Activated naive CD4-positive, alpha-beta T cell (primary cell): ENCODE measurements at places on chromosomes 1 and 21.

DNA sequence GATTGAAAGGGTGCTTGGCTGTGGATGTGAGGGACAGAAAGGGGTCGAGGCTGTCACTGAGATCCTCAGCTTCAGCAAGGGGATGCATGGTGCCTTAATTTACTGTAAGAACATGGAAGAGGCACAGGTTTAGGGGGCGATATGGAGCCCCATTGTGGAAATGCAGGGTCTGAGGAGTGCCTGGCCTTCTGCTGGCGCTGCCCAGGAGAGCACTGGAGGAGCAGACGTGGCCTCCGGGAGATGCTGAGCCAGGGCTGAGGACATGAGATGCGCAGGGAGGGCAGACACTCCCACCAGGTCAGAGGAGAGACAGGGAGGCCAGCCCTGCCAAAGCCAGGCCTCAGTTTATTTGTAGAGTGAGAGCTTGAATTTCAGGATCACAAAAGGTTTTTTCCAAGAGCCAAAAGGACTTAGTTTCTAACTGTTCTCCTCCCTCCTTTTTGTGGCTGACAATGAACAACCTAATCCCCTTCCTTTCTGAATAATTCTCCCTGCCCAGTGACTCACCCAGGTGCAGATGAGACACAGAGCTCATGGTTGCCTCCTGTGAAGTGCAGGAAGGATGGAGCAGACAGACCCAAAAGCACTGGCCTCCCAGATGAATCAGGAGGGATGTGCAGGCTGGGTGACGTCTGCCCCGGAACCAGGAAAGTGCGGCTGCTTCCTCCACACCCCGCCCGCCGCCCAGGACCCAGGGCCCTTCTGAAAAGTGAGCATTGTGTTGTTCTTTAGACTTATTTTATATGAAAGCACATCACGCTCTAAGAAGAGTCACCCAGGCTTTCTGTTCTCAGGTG is 73.0 kb upstream of the TMPRSS2 start:
- no peak for DNase-seq

- no peak for DNase-seq
Observed at GRCh38 chr1:48294656-48295055, 72.1 kb downstream of the SLC5A9 start.

- DNase-seq = no peak
Observed at GRCh38 chr1:154849645-154850131, 20.4 kb downstream of the KCNN3 start.

DNA sequence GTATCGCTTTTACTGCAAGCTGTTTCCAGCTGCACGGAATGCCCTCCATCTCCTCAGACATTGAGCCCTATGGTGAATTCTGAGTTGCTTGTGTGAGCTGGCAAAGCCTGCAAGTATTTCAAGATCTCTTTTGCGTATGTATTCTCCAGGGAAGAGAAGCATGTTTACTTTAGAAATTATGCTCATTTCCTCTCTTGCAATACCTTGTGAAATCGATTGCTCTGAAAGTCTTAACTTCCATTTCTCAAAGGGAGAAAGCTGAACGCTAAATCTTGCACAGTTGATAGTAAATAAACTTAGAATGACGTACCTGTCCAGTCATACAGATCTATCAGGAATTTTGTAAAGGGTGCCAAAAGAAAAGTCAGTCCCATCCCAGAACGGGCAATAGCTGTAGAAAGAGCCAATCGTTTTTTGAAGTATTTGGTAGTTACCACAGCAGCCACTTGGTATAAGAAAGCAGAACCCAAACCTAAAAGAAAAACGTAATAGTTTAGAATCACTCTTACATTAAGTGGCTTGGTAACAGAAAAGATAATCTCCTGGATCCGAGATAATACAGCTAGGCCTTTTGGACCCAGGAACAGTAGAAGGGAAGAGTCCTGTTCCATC is 10.0 kb downstream of the SLC16A4 start:
- no peak for DNase-seq

DNA sequence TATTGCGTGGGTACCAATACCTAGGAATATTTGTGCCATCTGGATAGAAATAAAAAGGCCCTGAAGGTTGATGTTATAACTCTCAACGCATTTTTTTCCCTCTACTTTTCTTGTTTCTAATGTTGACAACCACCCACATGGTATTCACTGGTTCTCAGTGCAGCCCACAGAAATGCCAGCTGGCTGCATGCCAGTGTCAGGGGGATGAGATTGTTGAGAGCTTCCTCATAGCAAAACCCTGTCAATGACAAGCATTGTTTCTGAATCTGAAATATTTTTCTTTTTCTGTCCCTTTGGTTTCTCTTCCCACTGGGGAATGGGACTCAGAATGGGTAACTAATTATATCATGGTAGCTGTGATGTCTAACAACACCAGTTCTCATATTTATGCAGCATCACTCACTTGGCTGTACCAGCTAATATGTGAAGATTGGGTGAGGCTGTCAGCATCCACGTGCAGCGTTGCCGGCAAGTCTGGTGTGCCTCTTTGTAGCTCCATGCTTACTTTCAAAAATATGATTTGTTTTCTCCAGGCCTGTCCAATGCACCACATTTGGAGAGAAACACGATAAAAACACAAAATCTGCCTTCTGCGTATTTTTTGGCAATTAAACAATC is 284.6 kb downstream of the PTBP2 start:
- no peak for DNase-seq

- DNase-seq = no peak
Observed at GRCh38 chr1:14037101-14037847, 337.3 kb downstream of the PRDM2 start.

GRCh38 chr1:234612352-234613127 is 2.6 kb upstream of the IRF2BP2 start:
- peak; percentile 40 for DNase-seq

DNA sequence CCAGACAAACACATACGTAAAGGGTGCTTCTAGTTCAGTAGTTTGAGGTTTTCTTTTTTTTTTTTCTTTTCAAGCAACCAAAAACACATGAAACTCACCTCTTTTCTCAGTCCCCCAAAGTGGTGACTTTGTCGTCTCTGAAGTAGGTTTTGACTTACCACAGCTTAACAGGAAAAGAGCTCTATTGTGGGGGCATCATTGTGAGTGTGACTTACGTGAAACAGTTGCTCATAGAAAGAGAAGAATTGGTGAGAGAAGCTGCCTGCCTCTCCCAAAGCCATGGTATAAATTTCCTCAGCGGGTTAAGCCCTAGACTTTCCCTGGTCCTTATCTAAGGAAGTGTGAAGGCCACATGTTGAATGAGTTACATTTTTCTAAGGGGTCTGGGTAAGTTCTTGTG is 11.9 kb downstream of the FASLG start:
- no peak for DNase-seq

DNA sequence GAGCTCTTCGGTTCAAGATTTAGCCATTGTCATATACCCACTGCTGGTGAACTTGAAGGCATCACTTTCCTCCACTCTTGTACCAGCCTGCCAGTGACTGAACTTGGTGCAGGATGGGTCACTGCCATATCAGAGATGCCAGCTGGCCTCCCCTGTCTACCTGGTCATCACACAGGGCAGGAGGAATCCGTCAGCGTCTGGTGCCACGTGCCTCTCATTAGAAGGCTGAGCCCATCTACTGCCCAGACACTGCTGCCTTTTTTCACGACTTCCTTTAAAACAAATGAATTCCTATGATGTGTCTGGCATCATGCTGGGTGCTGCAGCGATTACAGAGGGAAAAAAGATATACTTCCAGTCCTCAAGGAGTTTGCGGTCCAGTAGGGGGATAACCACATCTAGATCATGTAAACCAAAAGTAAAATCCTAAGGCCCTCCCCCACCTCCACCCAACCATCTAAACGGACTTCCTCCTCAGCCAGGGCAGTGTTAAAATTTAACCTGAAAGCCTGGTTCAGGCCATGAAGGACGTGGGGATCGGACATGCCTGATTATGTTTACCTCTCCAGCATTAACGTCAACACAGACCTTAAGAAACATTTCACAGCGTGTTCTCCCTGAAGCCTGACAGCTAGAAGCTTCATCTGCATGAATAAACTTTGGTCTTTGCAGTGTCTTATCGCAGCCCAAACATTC is 29.2 kb upstream of the PDE9A start:
- DNase-seq = no peak

DNA sequence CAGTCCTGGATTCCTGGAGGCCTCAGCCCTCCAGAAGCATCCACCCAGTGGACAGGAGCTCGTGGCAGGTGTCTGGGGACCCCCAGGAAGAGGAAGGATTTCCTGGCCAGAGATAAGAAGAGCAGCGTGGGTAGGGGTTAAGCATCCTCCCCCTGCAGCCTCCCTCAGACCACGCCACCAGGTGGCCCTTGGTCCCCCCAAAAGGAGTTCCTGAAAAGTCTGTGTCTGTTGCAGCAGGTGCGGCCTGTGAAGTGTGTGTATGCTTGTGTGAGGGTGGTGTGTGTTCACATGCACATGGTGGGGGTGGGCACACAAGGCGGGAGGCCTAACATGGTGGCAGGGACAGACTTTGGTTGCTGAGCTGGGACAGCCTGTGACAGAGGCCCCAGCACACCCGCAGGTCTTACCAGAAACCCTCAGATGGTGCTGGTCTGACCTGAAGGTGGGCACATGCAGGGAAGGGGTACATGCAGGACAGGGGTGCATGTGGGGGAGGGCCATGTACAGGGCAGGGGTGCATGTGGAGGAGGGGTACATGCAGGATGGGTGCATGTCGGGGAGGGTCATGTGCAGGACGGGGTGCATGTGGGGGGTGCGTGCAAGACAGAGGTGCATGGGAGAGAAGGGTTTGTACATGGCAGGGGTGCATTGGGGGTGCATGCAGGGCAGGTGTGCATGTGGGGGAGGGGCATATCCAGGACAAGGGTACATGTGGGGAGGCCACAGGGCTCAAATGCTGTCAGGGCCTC is 18.2 kb upstream of the RUNX3 start:
- DNase-seq = no peak

DNA sequence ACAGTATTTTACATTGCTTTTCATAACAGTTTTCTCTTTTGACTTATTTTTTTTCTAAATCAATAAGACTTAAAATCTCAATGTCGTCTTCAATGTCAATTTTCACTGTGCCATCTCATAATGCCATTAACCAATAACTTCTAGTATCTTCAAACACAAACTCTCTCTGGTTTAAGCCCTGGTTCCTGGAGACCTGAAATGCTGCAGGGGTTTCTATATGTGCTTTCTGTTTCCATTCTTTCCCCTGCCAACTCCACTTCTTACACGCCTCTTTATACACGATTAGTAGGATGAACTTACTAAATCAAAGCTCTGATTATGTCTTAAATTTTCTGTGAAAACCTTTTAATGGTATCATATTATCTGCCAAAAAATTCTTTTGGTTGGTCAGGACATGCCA is 191.4 kb downstream of the AMY1C start:
- no peak for DNase-seq

- no peak for DNase-seq
Observed at GRCh38 chr1:165845992-165846748, 18.8 kb downstream of the UCK2 start.

DNA sequence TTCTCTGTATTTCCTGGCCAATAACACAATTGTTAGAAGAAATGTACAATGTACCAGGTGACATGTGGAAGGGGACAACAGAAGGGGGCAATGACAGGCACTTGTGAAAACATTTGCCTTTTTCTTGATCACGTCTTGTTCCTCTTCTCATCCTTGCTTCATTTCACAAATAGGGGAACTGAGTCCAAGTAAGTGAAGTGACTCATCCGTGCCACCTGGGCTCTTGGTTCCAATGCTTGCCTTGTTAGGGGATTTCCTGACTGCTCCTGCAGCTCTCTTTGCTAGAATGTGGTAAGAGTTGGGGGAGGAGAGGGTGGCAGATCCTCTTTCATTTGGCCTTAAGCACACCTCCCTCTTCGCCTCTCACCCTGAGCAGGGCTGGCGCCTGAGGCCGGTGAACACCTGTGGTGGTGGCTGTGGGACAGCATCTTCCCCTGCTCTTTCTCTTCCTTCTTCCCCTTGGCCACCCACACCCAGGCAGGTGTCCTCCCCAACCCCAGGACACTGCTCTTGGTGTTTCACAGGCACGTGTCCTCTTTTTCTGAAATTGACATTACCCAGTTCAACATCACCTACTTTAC is 2.2 kb upstream of the RHEX start:
- no peak for DNase-seq

DNA sequence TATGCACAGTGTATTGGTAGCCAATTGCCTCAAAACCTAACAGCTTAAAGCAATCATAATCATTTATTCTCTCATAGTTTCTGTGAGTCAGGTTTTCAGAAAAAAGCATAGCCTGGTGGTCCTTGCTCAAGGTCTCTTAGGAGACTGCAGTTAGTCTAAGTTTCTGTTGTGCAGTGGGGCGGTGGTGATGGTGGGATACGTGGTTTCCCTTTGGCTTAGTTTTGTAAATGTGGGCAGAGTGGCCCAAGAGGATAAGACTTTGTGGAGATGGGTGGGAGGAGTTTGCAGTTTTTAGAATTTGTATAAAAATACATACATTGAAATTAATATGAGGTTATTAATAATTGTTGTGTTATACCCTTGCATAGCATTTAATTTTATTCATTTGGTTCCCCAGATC is 68.6 kb downstream of the NOS1AP start:
- DNase-seq = no peak

DNA sequence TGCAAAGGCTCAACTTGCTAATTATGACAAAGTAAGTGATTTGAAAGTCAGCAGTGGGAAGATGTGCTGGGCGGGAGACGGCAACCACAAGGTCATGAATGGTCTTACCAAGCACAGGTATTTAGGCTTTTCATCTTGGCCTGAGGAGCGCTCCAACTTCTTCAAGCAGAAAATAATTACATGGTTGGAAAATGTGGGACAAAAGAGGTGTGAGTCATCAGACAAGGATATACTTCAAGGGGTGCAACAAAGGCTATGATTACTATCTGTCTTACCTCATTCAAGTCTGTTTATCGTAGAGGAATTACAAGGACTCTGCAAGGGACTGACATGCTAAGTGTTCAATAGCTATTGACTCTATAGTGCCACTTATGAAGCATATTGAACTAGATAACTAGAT is 2005.7 kb downstream of the MRPL39 start:
- DNase-seq = no peak

- DNase-seq = no peak
Observed at GRCh38 chr1:29033829-29034466, 89.8 kb downstream of the TMEM200B start.

- DNase-seq = no peak
Observed at GRCh38 chr1:27599605-27600497, 4.1 kb downstream of the AHDC1 start.

- no peak for DNase-seq
Observed at GRCh38 chr1:26404641-26405040, 6.0 kb upstream of the LIN28A start.

GRCh38 chr1:10803971-10804820 is 7.8 kb upstream of the CASZ1 start:
- no peak for DNase-seq
